ENCODE measurements at places on chromosomes 1 and 21.

GRCh38 chr1:34164771-34165391 lies at the start of gene CSMD2:
TSS of gene CSMD2 (minus strand) at chr1:34165230. CDS start at chr1:34165097, 133 bp downstream.
- DNase-seq = peak; percentile 14

DNA sequence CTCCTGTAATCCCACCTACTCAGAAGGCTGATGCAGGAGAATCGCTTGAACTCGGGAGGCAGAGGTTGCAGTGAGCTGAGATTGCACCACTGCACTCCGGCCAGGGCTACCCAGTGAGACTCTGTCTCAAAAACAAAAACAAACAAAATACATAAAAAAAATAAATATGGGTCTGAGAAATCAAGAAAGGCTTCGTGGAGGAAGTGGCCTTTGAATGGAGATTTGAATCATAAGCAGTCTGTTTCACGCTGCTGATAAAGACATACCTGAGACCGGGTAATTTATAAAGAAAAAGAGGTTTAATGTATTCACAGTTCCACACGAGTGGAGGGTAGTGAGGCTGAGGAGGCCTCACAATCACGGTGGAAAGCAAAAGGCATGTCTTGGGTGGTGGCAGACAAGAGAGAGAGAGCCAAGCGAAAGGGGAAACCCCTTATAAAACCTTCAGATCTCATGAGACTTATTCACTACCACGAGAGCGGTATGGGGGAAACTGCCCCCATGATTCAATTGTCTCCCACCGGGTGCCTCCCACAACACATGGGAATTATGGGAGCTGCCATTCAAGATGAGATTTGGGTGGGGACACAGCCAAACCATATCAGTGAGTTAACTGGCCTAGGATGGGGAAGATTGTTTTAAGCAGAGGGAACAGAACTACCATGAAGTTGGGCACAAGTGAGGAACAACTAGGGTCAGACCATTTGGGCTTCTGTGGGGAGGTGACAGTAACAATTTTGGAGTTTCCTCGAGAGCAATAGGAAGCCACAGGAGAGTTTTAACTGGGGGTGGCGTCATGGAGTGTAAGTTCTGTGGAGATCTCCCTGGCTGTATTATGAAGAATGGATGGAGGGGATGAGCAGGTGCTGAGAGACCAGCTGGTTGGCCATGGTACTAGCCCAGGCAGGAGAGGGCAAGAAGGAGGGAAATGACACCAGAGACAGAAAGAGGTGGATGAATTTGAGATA lies 22.2 kb upstream of the WNT4 start:
- no peak for DNase-seq

DNA sequence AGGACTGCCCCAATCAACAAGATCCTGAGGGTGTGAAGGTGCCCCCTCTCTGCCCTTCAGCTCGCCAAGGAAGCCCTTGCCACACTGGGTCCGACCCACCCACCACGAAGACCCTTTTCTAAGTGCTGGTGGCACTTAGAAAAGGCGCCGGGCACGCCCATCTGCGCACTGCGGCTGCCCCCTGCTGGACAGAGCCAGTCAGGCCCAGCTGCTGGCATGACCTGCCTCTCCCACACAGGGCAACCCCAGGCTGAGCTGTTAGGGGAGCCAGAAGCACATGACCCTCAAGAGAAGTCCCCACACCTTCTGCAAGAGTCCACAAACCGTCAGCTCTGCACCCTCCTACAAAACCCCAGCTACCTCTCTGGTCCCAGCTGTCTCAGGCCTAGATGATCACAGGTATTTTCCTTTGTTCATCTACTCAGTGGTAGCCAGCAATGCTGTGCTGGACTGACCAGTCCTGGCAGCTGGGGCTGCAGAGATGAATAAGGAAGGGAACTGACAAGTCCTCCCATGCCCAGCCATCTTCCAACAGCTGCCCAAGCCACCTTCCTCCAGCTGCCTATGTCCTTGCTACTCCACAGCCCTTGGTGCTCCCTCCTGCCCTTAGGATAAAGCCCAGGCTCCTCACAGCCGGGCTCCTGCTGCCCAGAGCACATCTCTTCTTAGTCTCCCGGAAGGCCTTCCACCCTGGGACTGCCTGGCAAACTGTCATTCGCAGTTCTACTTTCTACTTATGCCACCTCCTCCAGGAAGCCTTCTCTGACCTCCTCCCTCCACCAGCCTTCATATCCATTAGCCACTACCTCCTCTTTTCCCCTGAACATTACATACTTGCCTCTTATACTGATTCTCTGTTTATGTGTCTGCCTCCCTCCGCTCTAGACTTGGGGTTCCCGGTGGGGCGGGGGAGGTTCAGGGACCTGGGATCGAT lies 39.8 kb upstream of the ZC3H12A start:
- DNase-seq = no peak

GRCh38 chr1:55257958-55258357 lies 42.8 kb upstream of the USP24 start:
- DNase-seq = no peak

DNA sequence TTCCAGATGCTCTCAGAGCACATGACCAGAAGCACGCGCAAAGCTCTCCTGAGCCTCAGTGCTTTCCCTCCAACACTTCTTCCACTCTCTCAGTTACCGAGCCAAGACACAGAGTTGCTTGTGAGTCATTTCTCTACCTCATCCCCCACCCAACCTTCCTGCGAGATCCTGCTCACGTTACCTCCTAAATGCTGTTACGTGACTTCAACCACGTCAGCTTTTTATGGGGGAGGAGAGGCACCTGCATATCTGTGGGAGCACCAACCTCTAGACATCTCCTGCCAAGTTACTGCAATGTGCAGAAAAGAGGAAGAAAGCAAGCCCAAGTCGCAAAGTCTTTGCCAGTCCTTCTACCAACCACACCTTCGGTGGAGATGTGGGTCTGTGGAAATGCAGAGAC lies 27.2 kb upstream of the ERG start:
- no peak for DNase-seq

- DNase-seq = peak; percentile 71
Observed at GRCh38 chr1:156115514-156116374, 1.2 kb downstream of the LMNA start.

- DNase-seq = no peak
Observed at GRCh38 chr1:29255134-29255666, 18.9 kb downstream of the PTPRU start.

DNA sequence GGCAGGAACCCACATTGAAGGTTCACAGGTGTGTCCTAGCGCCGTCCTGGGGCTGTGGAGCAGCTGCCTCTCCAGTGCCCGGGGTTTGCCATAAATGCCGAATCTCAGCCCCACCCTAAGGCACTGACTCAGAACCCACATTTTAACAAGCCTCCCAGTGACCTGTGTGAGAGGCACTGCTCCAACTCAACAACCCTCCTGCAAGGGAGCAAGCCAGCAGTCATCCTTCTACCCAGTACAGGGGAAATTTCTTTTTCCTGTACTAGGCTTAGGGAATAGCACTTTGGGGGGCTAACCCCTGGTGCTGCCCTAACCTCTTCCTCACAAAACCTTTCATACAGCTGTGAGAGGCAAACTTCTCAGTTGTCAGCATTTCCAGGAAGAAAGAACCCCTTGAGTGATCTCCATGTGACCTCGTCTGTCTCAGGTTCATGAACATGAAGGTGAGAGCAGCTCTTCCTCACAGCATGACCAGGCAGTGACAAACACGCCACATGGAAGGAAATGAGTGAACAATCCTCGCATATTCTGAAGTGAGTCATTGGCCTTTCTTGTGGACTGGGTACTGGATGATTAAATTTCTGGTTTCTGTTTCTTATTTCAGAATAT lies 11.4 kb upstream of the BCAR3 start:
- peak; percentile 97 for DNase-seq

- no peak for DNase-seq
Observed at GRCh38 chr1:25031966-25032667, 102.0 kb upstream of the RUNX3 start.

GRCh38 chr1:191174298-191174697 lies 696.6 kb upstream of the BRINP3 start:
- no peak for DNase-seq

- peak; percentile 96 for DNase-seq
Observed at GRCh38 chr1:67618285-67619018, 66.5 kb upstream of the GADD45A start.

GRCh38 chr1:26158908-26159742 lies at the start of gene FAM110D:
TSS of gene FAM110D (plus strand) at chr1:26159079. CDS start at chr1:26161292, 2,213 bp downstream.
- DNase-seq = no peak

DNA sequence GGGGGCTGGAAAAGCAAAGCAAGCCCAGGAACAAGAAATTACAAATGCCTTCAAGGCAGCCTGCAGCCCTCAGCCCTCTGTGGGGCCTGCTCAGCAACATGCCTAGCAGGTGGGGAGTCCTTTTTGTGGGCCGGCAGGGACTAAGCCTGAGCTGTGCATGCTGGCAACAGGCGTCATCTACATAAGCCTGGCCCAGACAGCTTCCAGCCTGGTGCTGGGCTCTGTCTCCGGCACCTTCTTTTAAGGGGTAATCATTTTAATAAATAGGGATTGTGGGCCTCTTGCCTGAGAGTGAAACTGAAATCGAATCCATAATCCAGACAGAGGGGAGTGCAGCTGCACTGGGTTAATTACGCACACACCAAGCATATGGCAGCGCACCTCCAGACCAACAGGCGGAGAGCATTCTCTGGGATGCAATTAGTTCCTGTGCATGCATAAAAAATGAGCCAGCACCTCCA lies 96.6 kb downstream of the DDX20 start:
- no peak for DNase-seq

- peak; percentile 55 for DNase-seq
Observed at GRCh38 chr1:75097654-75098053, 36.5 kb upstream of the LHX8 start.

- DNase-seq = peak; percentile 19
Observed at GRCh38 chr1:205925736-205926135, 17.5 kb downstream of the SLC26A9 start.

DNA sequence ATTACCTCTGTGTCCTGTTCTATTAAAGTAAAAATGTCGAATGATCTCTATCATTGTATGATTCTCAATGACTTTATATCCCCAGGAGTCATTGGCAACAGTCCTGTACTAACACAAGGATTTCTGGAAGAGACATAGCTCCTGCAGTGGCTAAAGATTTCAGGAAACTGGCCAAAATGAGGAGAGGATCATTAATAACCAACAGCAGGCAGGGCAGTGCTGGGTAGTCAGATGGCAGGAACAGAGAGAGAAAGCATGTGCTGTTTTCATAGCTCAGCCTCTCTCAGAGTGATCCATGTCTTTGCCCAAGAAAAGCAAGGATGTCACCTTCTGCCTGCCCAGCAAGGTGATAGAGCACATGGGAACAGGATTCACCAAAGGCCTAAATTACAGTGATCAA lies 604.7 kb upstream of the PLXNA2 start:
- no peak for DNase-seq

GRCh38 chr1:29332204-29332603 lies 95.9 kb downstream of the PTPRU start:
- peak; percentile 14 for DNase-seq

- no peak for DNase-seq
Observed at GRCh38 chr1:247542811-247543210, 6.1 kb upstream of the GCSAML start.

GRCh38 chr1:54857141-54857540 lies 29.9 kb downstream of the DHCR24 start:
- DNase-seq = no peak

DNA sequence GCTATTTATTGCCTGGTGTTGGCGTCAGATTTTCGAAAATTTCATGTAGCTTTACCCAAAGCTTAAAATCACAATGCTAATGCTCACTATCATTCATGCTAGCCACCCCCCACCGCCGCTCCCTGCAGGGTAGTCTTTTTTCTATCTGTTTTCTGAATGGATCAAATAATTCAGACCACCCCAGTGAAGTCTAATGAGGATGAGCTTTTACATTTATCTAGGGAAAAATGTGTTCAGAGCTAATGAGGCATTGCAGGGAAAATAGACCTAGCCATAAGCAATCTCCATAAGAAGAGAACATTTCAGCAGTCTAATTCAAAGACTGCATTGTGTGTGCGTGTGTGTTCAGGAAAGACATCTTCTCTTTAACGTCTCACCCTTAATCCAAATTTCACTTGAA lies 533.0 kb upstream of the PRMT6 start:
- DNase-seq = no peak

GRCh38 chr1:181559142-181559541 lies 75.8 kb downstream of the CACNA1E start:
- no peak for DNase-seq

DNA sequence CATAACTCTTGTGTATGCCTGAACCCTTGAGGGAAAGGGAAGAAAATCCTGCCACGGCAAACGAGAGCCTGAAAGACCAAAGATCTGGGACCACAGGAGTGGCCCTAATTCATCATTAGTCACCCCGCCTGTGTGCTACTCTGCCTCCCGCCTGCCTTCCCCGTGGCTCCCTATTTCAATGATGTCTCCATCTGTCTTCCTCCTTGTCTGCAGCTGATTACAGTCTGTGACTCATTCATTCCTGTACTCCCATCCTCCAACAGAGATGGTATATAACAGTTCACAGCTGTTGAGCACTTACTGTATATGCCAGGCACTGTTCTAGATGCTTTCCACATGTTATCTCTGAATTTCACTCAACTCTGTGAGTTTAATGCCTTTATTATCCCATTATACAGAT lies 96.6 kb downstream of the SEC16B start:
- peak; percentile 90 for DNase-seq

DNA sequence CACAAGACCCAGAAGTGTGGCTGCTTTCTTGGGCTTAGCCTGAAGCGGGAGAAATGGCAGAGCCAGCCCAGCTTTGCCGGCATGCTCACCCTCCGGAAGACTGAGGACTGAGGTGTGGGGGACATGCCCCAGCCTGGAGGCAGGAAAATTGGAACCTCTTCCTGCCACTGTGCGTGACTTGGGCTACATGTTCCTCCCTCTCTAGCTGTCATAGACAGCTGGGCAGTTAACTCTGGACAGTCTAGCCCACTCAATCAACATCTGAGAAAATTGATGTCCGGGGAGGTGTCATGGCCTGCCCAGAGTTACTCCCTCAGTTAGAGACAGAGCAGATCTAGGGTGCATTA lies 59.7 kb downstream of the UBE2T start:
- DNase-seq = no peak

DNA sequence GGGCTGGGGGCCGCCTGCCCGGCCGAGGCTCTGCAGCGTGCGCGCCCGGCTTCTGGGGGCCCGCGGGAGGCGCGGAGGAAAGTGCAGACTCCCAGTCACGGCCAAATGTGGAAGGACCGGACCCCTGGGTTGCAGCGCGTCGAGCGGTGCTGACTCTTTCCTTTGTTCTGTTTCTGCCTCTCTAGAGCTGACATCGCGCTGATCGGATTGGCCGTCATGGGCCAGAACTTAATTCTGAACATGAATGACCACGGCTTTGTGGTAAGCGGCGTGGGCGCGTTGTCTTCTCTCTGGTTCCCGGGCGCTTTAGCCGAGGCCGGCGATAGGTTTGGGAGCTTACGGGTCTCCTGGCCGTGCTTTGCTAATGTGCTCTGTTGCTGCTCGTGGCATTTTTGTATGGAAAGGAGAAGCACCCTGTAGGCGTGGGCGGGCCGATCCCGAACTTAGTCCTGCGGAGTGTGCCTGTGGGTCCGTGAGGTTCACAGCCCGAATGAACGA lies 629 bp downstream of the PGD start:
- peak; percentile 58 for DNase-seq

DNA sequence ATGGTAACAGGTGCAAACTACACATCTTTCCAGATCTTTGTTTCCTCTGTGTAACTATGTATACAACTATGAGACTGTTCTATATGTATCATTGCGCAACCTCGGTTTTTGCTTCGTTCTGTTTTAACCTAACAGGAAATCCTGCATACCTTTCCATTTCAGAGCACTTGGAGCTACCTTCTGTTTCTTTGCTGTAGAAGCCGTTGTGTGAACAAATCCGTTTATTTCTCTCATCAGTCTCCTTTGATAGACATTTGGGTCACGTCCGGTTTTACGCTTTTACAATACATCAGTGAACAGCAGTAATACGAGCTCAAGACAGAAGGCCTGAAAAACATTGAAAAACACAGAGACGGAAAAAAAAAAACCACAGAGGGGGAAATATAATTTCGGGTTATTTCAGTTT lies 10.5 kb downstream of the ATP5IF1 start:
- peak; percentile 67 for DNase-seq

Data from mammary epithelial cell (primary cell).